GM10248 (cell line): ENCODE measurements at places on chromosomes 12 and 14.

- DNase-seq, result peak; percentile 10
Measured at GRCh38 chr14:36647824-36648753, 13.6 kb upstream of the PAX9 start.

DNA sequence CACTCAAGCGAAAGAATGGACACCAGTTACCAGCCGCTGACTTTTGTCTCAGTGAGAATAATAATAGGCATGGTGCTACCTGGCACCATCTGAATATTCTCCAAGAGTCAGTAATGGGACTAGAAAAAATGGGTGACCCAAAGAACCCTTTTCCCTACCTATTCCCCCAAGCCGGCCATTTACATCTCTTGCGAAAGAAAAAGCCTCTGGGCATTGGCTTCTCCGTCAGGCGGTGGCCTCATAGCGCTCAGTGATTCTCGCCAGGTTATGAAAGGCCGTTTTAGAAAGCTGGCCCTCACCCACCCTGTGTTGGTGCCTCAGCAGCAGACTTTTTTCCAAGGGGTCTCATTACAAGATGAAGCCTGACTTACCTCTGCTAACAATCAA, 523 bp upstream of the SLC6A15 start:
- DNase-seq, result no peak

GRCh38 chr12:6273205-6273540, 37.3 kb upstream of the PLEKHG6 start:
- DNase-seq, result no peak

- no peak for DNase-seq
Measured at GRCh38 chr12:30996255-30996654, 69.7 kb downstream of the TSPAN11 start.

- DNase-seq, result no peak
Measured at GRCh38 chr12:46701356-46701755, 124.4 kb downstream of the SLC38A4 start.

- no peak for DNase-seq
Measured at GRCh38 chr14:61562321-61563161, 132.8 kb upstream of the HIF1A start.

DNA sequence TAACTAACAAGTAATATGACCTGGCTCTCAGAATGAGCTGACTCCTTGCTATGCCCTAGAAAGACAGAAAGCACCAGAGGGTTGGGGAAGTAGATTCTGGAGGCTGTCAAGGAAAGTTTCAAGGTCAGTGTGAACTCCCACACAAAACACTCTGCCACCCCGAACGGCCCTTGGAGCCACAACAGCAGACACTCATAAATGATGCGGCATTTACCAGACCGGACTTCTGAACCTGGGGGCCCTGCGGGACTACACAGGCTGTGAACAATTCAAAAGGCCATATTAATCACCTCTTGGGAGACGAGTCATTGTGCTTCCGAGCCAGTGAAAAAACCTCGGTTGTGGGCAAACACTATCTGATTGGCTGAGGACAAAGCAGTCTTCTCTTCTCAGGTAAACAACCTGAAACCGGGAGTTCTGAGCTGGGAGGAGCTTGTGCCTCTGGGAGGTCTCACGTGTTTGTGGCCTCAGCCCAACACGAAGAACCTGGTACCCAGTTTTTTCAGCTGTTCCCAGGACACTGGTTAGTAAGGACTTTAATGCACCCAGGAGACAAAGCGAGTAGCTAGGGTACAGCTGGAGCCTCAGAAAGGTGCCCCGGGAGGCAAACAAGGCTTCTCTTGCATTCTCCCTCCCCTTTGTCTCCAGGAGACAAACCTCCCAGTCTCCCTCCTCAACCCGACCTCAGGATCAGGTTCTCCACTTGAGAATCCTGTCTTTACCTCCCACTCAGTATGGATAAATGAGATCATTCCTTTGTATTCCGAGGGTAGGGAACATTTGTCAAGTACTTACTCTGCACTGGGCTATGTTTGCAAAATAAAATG, 35.3 kb downstream of the VWF start:
- no peak for DNase-seq

- DNase-seq, result no peak
Measured at GRCh38 chr14:61652526-61653262, 42.6 kb upstream of the HIF1A start.

DNA sequence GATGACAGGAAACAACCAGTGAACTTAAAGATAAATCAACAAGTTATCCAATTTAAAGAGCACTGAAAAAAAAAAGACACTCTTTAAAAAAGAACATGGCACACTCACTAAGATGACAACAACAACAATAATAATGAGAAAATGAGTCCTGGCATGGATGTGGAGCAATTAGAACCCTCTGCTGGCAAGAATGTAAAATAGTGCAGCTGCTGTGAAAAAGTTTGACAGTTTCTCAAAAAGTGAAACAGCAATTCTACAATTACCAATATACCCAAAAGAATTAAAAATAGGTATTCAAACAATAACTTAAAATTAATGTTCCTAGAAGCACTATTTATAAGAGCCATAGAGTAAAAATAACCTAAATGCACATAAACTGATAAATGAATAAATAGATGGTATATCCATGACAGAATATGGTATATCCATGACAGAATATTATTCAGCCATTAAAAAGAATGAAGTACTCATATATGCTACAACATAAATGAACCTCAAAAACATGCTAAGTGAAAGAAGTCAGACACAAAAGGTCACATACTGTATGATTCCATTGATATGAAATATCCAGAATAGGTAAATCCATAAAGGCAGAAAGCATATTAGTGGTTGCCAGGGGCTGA, 49.1 kb upstream of the GPHB5 start:
- no peak for DNase-seq

GRCh38 chr12:103908877-103909276, 21.3 kb upstream of the HSP90B1 start:
- no peak for DNase-seq

DNA sequence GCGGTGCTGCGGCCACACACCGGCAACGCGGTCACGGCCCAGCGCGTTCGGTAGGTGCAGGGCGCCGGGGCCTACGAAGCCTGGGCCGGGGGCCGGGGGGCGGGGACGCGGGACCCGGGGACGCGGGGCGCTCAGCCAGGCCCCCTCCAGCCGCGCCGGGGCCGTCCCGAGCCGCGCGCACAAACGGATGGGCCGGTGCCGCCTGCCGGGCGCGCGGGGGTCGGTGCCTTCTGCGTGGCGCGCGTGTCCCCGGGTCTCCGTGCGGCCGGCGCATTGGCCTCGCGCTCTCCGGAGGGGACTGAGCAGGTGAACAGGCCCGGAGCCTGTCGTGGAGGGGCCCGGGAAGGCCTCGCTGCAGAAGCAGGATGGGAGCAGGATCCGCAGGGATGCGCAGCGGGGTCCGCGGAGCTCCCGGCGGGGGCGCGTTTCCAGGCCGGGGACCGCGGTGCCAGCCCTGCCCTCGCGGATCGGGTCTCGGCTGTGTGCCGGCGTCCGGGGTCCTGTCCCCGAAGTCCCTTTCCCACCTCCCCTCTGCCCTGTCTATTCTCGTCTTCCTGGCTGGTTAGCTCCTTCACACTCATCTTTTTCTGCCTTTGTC, 421 bp downstream of the GLT1D1 start:
- DNase-seq, result no peak

- DNase-seq, result no peak
Measured at GRCh38 chr12:92413286-92413685, 267.6 kb upstream of the BTG1 start.

- no peak for DNase-seq
Measured at GRCh38 chr12:85796001-85796400, 40.2 kb downstream of the RASSF9 start.

DNA sequence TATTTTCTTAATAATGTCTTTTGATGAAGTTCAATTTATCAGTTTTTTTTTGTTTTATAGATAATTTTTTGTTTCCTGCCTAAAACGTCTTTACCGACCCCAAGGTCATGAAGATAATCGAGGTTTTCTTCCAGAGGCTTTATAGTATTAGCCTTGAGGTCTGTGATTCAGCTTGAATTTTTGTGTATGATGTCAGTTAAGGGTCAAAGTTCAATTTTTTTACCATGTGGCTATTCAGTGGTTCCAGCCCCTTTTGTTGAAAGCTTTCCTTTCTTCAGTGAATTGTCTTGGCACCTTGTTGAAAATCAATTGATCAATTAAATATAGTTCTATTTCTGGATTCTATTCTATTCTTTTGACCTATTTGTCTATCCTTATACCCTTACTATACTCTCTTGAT, 3.2 kb upstream of the MGST1 start:
- no peak for DNase-seq

DNA sequence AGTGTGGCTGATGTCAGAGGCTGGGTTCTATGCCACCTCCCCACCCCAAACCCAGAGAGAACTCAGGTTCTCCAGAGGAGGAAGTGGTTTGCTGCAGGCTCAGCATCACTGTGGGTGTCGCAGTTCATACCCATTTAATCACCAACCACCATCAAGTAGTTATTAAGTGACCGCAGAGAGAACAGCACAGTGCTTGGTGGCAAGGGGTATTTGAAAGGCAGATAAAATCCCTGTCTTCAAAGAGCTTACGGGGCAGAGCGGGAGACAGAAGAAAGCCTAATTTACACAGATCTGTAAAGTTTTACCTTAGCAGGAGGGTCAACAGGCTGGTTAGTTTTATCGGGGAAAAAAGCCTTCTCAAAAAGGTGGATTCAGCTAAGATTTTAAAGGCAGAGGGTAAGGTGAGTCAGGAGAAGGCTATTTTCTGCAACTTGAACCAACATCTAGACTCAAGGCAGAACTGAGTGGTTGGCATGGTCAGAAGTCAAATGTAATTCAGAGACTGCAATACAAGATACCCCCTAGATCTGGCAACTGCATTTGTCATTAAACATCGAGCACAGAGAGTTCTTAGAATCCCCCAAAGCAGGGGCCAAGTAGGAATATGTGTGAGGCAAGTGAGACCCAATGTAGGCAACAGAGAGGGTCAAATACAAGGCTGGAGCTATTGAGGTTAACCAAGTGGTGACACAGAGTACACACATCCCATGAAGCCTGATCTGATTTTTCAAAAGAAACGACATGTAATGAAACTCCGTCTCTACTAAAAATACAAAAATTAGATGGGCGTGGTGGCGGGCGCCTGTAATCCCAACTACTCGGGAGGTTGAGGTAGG, 13.2 kb downstream of the PXN start:
- DNase-seq, result no peak

DNA sequence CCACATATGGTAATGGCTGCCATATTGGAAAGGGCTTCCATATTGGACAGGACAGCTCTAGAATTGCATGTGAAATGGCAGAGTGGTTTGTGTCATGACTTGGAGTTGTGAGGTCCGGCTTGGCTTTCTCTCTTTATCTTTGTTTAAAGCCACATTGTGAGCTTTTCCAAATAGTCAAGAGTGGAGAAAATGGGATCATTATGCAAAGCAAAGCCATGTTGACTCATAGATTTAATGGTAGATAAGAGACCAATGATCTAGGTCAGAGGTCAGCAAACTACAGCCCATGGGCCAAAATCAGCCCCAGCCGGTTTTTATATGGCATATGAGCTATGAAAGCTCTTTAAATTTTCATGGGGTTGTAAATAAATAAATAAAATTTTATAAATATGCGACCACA, 449.1 kb downstream of the BCL11B start:
- DNase-seq, result no peak

DNA sequence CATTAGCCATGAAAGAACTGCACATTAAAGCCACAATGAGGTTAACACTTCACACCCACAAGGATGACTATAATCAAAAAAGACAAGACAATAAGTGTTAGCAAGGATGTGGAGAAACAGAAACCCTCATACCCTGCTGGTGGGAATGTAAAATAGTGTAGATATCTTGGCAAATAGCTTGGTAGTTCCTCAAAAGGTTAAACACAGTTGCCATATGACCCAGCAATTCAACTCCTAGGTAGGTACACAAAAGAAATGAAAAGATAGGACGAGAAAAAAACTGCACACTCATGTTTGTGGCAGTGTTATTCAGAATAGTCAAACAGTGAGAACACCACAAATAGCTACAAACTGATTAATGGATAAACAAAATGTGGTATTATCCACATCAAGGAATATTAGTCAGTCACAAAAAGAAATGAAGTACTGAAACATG, 93.5 kb downstream of the ATXN2 start:
- DNase-seq, result no peak

GRCh38 chr14:68238976-68239375, 419.4 kb downstream of the RAD51B start:
- DNase-seq, result no peak

GRCh38 chr14:70931008-70931407, 23.7 kb downstream of the PCNX1 start:
- DNase-seq, result no peak

GRCh38 chr14:52563120-52563519, 10.5 kb downstream of the GPR137C start:
- no peak for DNase-seq

GRCh38 chr12:131210506-131211339, 257.0 kb downstream of the ADGRD1 start:
- no peak for DNase-seq

DNA sequence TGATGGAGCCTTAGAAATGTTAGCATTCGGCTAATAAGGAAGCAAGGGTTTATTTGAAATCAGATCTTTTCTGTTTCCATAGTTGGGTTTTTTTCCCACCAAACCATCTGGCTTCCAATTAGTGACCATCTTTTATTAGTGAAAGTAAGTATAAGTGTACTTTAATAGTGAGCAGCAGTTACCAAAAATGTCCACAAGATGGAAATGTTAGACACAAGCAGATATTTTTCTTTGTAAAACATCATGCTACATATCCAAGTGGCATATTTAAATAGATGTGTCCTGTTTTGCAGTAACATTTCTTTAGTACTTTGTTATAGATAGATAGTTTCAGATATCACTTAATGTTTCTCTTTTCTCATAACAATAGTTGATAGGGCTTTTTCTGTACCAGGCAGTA, 28.8 kb downstream of the YEATS4 start:
- peak; percentile 15 for DNase-seq

GRCh38 chr14:92004062-92004461, 35.8 kb downstream of the TRIP11 start:
- DNase-seq, result no peak

GRCh38 chr14:82896476-82896875, 1362.8 kb upstream of the SEL1L start:
- DNase-seq, result no peak

- DNase-seq, result no peak
Measured at GRCh38 chr12:76275511-76276093, 72.6 kb downstream of the BBS10 start.
